ENCODE measurements at places on chromosomes 7 and 10.

DNA sequence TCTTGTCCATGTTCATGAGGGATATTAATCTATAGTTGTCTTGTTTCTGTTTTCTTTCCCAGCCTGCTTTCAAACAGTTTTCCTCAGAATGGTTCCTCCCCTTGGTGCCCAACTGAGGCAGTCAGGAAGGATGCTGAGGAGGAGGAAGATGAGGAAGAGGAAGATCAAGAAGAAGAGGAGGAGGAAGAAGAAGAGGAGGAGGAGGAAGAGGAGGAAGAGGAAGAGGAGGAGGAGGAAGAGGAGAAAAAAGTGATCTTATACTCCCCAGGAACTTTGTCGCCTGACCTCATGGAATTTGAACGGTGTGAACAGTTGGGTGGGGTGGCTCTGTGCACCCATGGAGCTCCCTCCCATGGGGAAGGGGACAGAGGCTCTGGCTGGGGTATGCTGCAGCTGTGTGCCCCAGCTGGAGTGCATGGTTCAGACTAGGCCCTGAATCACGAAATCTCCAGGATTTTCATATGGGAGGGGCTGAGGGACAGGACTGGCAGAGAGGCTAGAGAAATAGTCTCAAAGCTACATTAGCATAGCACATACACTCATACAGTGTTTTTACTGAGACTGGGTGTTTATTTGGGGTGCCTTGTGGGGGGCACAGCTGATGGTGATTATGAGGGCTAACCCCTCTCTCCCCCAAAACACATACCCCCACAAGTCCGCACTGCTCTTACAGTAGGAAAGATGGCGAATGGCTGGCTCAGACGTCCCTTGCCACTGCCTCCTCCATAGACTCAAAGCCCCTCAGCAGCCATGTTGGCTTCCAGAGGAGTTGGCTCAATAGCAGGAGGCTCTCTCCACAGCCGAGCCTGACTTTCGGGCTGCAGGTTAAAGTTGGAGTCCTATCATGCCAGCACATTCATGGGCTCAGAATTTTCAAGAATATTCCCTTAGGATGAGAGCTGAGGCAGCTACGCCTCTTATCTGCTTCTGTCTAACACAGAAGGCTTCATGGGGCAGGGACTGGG, 11.9 kb downstream of the STRA8 start:
- no peak for DNase-seq

DNA sequence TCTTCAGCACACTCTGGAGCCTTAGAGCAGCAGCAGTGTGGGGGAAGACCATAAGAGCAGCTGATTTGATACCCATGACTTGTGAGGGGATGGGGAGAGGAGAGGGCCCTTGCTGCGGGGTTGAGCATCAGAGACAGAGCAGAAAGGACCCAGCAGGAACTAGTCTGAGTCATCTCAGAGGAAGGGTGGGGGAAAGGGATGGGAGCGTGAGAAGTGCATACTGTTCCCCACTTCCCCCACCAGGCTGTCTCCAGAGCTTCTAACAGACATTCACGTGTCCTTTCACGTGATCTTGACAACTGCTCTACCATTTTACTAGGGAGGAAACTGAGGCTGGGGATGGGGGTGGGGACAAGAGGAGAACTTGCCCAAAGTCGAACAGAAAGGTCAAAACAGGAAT, 38.7 kb downstream of the FAM241B start:
- DNase-seq: no peak

- DNase-seq: peak; percentile 95
Observed at GRCh38 chr10:64430690-64431323, 909.6 kb downstream of the REEP3 start.

DNA sequence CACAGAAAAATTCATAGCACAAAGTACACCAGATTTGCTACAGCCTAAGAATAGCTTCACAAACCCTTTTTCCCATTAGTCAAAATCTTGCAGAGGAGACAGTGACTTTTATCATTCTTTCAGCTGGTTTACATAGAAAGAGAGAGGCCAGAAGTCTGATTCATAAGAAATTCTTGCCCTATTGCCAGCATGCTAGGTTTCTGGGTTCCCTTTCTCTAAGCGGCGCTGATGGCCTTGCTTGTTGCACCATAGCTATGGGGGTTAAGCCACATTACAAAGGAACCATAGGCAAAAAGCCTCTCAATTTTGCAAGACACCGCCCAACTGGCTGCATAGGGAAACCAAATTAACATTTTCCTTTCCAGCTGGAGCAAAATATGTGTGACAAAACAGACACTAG, 87.4 kb downstream of the ZNF467 start:
- DNase-seq: no peak

GRCh38 chr10:122850705-122851640, 5.3 kb upstream of the CUZD1 start:
- DNase-seq: no peak

All from NCI-H82 (cell line).